ENCODE measurements at places on chromosomes 13 and 19.

DNA sequence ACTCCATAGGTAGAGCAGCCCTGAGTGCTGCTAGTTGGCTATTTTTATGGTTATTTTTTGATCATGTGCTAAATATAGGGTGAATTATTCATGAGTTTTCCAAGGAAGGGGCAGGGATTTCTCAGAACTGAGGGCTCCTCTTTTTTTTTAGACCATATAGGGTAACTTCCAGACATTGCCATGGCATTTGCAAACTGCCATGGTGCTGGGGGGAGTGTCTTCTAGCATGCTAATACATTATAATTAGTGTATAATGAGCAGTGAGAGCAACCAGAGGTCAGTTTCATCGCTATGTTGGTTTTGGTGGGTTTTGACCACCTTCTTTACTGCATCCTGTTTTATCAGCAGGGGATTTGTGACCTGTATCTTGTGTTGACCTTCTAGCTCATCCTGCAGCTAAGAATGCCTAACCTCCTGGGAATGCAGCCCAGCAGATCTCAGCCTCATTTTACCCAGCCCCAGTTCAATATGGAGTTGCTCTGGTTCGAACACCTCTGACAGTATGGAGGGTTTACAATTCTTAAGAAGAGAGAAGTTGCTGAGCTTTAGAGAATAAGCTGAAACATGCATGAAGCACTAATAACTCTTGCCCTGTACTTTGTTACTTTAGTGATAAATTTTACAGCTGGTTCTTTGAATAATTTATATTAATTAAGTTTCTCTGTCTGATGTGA, 31.7 kb downstream of the CEACAM1 start:
- DNase-seq, result no peak

DNA sequence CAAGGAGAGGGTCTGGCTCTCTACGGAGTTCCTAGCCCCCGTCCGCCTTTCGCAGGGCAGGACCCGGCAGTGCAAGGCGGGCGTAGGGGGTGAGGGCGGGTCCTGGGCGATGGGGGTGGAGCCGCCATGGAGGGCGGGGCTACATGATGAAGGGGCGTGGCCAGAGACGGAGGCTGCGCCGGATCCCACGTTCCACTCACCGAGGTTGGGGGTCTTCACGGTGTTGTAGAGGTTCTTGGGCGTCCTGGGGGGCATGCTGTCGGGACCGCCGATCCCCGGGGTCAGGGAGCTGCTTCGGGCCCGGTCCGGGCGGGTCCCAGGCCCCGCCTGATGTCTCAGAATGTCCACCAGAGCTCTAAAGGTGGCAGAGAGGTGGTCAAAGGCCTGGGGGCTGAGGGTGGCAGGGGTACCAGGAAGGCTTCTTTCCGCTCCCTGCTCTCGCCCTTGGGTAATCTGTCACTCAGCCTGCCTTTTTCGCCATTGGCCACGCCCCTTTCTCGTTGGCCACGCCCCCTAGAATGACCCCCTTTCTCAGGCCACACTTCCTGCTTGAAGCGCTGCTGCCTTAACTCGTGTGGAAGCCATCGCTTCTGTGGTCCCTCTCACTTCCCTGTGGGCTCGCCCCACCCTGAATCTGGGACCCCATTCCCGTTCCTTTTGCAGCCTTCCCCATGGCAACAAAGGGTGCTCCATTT, 2.5 kb downstream of the SHISA7 start:
- DNase-seq, result no peak

- no peak for DNase-seq
Measured at GRCh38 chr19:36547001-36547732, 19.1 kb upstream of the ZNF260 start.

DNA sequence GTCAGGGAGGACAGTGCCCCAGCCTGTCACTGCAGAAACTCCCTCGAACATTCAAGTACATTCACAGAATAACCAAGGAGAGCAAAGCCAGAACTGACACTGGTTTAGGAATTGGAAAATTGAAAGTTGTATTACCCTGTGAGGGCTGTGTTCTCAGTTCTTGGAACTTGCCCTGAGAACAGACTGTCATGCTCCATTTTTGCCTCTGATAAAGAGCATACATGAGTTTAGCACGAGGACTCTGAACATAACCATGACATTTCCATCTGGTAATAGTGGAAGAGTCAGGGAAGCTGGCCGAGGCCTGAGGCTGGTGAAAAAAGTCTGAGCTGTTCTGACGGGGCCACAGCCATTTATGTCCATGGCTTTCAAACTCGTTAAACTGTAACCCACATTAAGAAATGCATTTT, 15.2 kb upstream of the SLC25A30 start:
- no peak for DNase-seq

GRCh38 chr19:19775891-19776205, 42.9 kb upstream of the ZNF14 start:
- no peak for DNase-seq

GRCh38 chr13:28322256-28322905, 172.5 kb downstream of the FLT1 start:
- no peak for DNase-seq

- no peak for DNase-seq
Measured at GRCh38 chr19:50981587-50982146, 2.0 kb downstream of the KLK7 start.

DNA sequence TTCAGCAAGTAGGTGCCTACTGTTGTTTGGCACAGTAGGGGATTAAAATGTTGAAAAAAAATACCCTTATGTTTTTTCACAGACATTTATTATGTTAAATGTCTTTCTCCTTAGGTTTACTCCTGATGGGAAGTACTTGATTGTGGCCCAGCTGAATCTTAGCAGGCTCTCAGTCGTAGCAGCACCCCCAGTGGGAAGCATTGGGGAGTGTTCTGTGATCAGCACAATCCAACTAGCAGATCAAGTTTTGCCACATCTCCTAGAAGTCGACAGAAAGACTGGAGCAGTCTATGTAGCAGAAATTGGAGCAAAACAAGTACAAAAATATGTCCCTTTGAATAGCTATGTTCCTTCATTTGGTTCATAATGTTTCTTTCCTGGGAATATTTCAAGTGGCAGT, 9.3 kb downstream of the NHLRC3 start:
- no peak for DNase-seq

DNA sequence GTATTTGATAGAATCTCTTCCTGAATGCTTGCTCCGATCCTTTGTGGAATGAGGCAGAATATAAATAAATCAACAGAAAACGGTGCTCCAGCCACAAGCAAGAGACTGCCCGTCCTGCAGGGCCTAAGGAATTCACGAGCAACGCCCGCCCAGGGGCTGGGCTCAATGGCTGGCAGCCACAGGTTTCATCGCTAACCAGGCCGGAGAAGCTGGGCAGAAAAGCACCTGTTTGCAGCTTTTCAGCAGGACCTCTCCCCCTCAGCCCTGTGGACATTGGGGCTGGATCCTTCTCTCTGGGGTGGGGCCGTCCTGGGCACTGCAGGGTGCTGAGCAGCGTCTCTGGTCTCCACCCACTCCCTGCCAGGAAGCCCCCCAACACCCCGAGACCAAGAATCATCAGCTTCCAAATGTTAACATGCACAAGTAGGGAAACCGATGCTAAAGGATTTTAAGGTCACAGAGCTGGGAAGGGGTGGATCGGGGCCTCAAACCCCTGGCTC, 102.5 kb downstream of the GADD45B start:
- DNase-seq, result no peak

GRCh38 chr19:10138879-10139795, 19.4 kb upstream of the EIF3G start:
- no peak for DNase-seq

GRCh38 chr19:13742756-13743155, 21.6 kb upstream of the MRI1 start:
- no peak for DNase-seq

DNA sequence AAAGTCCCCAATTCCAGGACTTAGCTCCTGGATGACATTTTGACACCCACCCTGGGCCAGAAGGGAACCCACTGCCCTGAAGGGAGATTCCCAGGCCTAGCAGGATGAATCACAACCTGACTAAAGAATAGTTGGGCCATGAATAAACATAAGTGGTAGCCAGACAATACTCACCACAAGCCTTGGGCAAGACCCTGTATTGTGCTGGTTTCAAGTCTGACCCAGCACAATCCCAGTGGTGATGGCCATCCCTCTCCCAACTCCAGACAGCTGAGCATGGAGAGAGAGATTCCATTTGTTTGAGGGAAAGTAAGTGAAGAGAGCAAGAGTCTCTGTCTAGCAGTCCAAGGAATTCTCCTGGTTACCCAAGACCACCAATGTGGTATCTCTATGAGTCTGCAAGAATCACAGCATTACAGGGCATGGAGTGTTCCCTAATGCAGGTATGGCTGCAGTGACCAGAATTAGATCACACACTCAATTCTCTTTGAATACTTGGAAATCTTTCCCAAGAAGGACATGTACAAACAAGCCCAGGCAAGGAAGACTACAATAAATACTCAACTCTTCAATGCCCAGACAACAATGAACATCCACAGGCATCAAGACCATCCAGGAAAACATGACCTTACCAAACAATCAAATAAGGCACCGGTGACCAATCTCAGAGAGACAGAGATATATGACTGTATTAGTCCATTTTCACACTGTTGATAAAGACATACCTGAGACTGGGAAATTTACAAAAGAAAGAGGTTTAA, 158.0 kb downstream of the VWA8 start:
- no peak for DNase-seq

DNA sequence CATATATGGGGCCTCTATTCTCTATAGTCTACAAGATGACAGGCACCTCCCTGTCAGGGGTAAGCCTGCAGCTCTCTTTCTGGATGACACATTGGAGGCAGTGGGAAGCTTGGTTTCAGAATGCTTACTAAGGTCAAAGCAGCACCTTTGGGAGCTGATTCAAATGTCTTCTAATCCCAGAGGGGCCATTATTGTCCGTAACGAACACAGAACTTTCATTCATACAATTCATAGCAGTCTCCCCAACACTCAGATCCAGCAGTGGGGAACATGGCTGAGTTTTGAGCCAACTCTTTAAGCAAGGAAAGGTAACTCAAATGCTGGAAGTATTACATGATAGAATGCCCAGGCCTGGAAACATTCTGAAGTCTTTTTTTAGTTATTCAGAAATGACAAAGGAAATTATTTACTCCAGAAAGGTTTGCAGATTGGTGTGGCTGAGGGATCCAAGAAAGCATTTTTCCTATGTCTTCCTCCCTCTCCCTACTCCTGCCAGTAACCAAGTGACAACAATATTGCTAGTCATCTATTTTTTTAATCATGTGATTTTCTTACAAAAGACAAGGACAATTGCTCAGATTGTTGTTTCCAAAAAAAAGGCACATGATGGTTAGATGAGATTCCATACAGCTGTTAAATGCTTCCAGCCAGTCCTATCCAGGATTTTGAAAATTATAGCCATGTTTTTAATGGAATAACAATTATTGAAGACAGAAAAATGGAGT, 118.7 kb downstream of the FOXO1 start:
- no peak for DNase-seq

- DNase-seq, result no peak
Measured at GRCh38 chr13:80921541-80921940, 580.6 kb upstream of the SPRY2 start.

GRCh38 chr19:58366585-58367430, 4.3 kb upstream of the ZNF497 start:
- DNase-seq, result no peak

DNA sequence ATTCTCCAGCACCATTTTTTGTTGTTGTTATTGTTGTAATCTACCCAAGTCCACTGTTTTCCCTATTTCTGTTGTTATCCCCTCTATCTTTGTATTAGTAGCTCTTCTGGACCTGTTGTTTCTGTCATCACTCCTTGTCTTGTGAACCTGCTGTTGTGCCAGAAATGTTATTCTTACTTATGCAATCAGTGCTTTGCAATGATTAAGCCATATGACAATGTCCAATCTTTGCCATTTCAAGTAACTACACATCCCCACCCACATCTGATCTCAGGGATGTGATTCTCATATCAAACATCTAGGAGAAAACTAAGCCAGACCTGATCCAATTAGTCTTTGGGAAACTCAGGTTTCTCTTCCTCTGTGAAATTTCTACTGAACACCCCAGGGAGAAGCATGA, 472.6 kb upstream of the KLHL1 start:
- DNase-seq, result no peak

- no peak for DNase-seq
Measured at GRCh38 chr19:45243144-45243732, 2.0 kb downstream of the EXOC3L2 start.

All from activated T-cell treated with anti-CD3 and anti-CD28 coated beads, Interleukin-2, amount 50 U/mL, for 1 hour (primary cell).